ENCODE measurements at places on chromosomes 4 and X.

DNA sequence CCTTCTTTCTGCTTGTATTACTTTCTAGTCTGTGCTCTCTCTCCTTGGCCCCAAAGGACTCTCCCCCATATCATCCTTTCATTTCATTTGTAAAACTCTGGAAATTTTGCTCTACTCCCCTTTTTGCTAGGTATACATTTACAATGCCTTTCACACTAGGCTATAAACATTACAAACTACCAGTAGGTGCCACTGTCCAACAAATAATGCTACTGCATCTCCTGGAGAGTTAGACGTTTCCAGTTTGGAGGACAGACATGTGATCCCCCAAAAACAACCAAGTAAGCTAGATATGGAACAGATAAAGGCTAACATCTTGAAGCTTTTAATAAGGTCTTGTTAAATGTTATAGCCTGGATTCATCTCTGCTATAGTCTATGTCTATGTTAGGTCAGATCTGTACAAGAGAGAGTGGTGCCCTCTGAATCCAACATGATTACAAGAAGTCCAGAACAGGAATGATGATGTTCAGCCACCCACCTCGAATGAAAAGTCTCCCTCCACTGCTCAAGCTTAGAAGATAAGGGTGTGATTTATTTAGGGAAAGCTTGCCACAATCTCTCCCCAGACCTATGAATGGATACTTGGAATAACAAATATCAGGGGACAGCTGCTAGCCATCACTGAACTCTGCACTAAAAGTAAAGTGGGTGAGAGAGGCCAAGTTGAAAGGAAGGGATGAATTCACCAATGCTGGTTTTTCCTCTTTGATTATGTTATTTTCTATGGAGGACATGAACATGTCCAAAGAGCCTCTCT, 14.3 kb downstream of the CBR4 start:
- no peak for DNase-seq

DNA sequence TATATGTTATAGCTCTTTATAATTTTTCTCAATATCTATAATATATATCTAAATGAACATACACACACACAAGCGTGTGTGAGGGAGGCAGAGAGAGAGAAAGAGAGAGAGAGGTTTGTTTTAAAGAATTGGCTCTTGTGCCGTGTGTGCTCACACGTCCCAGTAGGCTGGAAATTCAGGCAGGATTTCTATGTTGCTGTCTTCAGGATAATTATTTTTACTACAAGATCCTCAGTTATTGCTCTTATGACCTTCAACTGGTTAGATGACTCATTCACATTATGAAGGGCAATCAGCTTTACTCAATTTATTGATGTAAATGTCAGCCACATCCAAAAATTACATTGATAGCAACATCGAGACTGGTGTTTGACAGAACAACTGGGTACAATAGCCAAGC, 1520.7 kb upstream of the PCDH7 start:
- DNase-seq: no peak

DNA sequence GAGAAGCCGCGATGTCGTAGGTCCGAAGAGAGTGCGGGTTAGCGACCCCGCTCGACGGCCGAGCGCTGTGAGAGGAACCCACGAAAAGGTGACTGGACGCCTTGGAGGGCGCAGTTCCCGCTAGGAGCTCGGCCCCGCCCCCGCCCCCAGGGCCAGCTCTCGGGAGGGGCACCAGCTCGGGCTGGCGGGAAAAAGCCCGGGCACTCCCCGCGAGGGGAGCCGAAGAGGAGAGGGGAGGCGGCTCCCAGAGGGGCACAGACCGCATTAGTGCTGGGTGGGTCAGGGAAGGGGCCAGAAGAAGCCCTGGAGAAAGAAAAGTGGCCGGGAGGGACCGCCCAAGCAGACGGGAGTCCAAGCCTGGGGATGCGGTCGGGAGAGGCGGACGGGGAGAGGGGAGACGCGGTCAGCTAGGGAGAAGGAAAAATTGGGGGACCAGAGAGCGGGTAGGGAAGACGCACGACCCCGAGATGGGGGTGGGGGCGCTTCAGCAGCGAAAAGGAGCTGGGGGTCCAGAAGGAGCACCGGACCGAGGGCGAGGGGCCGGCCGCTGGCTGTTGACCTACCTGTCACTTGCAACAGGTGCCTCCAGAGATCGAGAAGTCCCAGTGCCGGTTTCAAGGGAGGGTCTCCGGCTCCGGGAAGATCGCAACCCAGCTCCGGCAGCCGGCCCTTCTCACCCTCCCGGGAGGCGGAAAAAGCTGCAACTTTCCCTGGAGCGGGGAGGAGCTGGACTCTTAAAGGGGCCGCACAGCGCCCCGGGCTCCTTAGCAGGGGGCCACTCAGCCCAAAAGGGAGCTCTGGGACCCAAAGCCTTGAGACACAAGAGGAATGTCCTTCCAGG, at the start of gene SYTL4:
Gene SYTL4, minus strand, starts transcription at position 681 of the 841 bp plus-strand sequence. CDS start 30,084 bp downstream, outside the sequence.
- no peak for DNase-seq

GRCh38 chrX:123713434-123713833, 19.4 kb downstream of the THOC2 start:
- no peak for DNase-seq

DNA sequence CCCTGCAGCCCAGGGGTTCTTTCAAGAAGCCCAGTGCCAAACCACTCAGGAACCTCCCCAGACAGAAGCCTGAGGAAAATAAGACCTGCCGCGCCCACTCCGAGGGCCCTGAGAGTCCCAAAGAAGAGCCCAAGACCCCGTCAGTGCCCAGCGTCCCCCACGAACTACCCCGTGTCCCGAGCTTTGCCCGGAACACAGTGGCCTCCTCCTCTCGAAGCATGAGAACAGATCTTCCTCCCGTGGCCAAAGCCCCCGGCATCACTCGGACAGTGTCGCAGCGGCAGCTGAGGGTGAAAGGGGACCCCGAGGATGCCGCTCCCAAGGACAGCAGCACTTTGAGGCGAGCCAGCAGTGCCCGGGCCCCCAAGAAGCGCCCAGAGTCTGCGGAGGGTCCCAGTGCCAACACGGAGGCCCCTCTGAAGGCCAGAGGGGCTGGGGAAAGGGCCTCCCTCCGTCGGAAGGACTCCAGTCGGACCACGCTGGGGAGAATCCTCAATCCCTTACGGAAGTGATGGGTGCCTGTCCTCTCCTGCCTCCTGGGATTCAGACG, 40.2 kb downstream of the FHDC1 start:
- DNase-seq: no peak

GRCh38 chr4:80393246-80393969, 57.9 kb downstream of the CFAP299 start:
- DNase-seq: no peak

DNA sequence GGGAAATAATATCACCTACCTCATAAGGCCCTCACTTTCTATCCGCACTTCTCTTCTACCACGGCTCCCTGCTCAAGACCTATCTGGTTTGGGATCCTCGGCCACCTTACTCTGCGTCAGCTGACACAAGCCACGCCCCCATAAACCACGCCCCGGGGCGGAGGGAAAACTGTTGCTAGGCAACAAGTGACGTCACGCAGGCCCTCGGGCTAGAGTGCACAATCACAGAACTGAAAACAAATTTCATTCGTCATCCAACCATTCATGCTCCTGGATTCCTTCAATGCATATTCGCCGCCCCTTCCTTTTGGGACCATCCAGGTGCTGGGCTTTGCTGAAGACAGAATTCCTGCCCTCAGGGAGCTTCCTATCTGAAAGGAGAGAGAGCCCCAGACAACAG, 66.3 kb downstream of the SMC1A start:
- DNase-seq: peak; percentile 28

- no peak for DNase-seq
Observed at GRCh38 chrX:10769195-10769594, 148.8 kb upstream of the MID1 start.

DNA sequence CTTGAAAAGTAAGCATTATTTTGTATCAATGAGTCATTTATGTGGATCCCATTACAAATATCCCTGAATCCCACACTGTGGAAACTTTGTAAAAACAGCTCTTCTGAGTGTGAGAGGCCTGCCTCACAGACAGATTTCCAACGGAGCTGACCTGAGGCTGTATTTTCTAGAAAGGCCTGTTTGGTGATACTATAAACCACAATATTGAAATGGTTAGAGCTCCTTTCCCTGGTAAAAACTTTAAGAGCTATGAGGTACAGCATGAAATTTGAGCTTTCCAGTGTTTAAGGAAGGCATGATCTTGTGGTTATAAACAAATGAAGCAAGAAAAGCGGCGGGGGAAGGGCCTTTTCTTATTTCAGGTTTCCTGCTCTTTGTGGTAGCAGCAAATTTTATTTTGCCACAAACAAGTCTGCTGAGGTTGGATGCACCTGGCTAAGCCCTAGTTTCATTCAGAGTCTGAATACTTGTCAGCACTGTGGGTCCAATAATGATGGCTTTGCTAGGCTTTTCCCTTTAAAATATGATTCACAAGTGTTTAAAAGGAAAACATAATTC, 86.8 kb upstream of the ETNPPL start:
- DNase-seq: no peak

DNA sequence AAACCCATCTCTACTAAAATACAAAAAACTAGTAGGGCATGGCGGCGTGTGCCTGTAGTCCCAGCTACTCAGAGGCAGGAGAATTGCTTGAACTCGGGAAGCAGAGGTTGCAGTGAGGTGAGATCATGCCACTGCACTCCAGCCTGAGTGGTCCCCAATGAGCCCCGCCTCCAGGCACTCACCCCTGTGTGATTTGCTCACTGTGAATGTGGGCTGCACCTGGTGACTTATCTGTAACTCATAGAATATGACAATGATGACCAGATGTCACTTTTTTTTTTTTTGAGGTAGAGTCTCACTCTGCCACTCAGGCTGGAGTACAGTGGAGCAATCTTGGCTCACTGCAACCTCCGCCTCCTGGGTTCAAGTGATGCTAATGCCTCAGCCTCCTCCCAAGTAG, 49.0 kb upstream of the HOPX start:
- DNase-seq: no peak

GRCh38 chr4:151691639-151692442, 69.0 kb downstream of the GATB start:
- DNase-seq: no peak
